ENCODE measurements at places on chromosomes 5 and 9.

- DNase-seq: no peak
Observed at GRCh38 chr9:116250891-116251290, 97.3 kb downstream of the PAPPA start.

DNA sequence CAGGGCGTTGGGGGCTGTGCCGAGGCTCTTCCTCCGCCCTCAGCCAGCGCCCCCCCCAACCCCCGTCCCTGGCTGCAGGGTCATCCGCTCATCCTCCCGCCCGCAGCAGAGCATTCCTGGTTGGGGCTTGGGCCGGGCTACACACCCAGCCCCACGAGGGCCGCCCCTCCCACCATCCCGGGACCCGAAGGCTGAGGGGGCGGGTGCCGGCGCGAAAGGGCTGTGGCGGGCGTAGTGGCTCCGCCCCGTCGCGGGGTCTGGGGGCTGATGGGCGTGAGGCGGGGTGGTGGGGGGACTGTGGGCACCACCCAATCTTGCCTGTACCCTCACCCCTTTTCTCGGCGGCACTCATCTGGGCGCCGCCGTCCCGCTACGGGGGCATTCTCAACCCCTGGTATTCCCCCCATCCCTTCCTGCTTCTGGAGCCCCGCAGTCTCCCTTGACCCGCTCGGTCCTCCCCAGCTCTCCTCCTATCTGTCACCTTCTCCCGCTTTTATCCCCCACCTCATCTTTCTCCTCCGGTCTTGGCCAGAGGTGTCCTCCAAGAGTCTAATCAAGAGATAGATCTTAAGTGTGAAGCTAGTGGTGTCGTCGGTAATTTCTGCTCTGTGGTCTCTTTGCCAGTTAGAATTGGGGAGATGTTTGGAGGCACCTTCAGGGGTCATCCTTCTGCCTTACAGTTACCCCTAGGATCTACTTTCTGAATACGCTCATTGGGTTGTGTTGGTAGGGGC lies 1.6 kb downstream of the FER start:
- DNase-seq: no peak

GRCh38 chr9:77883846-77884771 lies 147.5 kb downstream of the GNAQ start:
- DNase-seq: peak; percentile 78

GRCh38 chr9:99851500-99851822 lies 29.8 kb downstream of the NR4A3 start:
- DNase-seq: no peak

GRCh38 chr5:81506900-81507588 lies 113.1 kb upstream of the ACOT12 start:
- DNase-seq: peak; percentile 76

GRCh38 chr9:135775911-135776310 lies 73.9 kb downstream of the KCNT1 start:
- no peak for DNase-seq

- DNase-seq: no peak
Observed at GRCh38 chr9:14140096-14140697, 173.7 kb downstream of the NFIB start.

GRCh38 chr5:538271-538771 lies 14.1 kb upstream of the SLC9A3 start:
- no peak for DNase-seq

DNA sequence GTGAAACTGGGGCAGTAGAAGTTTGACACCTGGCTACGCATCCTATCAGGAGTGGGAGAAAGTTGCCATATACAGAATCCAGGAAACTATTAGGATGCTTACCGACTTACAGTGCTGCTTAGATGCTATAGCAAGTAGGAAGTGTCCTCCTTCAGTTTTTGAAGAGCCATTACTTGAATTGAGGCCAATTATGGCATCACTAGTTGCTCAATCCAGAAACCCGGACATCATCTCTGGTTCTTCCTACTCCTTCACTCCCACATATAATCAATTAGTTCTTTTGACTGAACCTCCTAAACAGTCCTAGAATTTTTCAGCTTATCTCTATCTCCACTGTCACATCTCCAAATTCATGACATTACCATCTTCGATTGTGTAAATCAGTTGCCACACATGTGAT lies 41.8 kb upstream of the UGCG start:
- no peak for DNase-seq

DNA sequence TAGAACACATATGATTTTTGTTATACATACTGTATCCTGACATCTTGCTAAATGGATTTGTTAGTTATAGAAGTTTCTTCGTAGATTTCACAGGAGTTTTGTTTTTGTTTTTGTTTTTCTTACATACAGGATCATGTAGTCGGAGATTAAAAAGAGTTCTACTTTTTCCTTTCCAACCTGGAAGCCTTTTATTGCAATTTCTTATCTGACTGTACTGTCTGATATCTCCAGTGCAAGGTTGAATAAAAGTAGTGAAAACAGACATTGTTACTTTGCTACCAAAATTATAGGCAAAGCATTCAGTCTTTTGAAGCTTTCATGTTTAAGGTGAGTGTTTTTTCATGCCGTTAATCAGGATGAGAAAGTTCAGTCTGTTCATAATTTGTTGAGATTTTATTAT lies 117.4 kb upstream of the PRSS3 start:
- no peak for DNase-seq

DNA sequence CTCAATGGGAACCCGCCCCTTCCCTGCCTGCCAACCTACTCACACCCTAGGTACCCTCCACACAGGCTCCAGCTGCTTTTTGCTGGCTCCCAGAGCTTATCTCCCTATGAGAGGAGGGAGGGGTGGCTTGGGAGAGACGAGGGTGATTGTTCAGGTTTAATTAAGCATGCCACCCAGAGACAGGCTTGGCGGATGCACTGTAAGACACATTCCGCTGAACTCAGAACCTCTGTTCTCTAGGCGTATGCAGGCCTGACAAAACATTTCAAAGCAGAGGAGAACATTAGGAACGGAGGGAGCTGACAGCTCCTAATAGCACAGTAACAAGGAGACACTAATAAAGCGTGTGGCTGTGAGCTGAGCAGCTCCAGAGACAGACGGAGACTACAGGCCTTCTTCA lies 80.1 kb downstream of the TRIM32 start:
- no peak for DNase-seq

DNA sequence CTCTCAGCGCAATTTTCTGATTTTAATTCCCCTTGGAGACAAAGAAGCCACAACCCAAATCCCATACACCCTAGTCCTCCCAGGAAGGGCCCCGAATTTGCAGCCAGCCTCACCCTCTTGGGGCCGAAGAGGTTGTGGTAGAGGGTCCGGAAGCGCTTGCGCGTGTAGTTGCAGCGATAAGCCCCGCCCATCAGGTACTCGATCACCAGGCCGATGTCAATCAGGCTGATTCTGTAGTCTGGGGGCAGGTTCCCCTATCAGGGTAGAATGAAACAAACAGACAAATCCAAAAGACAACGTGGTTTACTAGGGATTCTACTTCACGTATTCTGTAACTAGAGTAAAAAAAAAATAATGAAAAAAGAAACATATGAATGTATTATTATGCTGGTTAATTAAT lies 210.6 kb upstream of the KLF9 start:
- DNase-seq: no peak

- no peak for DNase-seq
Observed at GRCh38 chr5:133906303-133906702, 62.1 kb downstream of the C5orf15 start.

DNA sequence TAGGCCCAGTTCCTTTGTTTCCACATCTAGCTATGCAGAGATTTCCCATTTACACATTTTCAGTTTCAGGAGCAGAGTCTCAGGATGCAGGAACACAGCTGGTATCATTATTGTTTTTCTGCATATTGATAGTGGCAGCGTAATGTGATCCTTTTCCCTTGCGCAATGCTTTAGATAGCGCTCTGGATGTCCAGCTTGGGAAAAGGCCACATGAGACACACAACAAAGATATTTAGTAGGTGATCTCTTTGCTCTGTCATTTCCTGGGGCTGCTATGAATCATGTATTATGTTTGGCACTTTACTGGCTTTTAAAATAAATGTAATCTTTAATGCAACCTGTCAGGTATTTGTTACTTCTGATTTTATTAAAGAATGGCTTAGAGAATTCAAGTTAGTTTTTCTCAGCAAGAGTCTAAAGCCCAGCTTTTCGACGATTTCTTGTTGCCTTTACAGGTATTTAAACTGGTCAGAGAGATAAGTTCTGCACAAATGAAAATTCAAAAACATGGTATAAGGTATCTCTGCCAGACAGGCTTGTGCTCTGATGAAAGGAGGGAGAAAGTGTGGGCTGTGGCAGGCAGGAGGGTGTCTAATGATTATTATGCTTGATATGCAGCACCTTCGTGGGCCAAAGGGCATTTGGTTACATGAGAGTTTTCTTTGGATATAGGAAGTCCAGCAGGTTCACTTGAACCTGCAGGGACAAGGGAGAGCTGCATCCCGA lies 42.2 kb downstream of the PTTG1 start:
- DNase-seq: no peak

DNA sequence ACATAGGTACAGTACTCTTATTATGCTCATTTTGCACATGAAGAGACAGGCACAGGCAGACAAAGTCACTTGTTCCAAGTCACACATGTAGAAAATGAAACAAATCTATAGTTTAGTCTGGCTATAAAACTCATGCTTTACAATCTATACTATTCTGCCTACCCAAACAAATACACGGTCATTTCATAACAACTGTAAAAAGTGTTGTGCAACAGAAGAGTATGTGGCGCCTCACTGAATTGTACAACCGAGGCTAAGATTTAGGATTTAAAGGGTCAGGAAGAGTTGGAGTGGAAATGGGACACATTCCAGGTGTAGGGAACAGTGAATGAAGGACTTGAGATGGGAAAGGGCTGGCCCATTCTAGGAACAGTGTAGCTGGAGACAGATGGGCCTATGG lies 82.9 kb upstream of the TRIO start:
- DNase-seq: no peak

GRCh38 chr5:14185326-14186058 lies 42.4 kb downstream of the TRIO start:
- no peak for DNase-seq

DNA sequence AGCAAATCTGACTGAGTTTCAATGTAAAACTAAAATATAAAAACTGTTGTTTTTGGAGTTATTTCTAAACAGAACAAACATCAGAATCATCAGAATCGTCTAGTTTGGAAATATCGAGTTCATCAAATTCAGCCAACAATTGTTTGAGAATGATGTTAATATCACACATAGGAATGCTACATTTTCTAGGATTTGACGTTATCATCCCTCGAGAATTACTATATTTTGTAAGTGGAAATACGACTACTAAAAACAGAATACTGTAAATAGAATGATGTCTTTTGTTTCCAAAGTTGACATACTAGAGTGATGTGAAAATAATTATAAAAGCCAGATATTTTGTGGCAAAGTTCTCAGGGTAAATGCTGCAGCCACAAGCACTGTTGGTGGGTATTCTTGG lies 805.9 kb downstream of the TLE1 start:
- no peak for DNase-seq

DNA sequence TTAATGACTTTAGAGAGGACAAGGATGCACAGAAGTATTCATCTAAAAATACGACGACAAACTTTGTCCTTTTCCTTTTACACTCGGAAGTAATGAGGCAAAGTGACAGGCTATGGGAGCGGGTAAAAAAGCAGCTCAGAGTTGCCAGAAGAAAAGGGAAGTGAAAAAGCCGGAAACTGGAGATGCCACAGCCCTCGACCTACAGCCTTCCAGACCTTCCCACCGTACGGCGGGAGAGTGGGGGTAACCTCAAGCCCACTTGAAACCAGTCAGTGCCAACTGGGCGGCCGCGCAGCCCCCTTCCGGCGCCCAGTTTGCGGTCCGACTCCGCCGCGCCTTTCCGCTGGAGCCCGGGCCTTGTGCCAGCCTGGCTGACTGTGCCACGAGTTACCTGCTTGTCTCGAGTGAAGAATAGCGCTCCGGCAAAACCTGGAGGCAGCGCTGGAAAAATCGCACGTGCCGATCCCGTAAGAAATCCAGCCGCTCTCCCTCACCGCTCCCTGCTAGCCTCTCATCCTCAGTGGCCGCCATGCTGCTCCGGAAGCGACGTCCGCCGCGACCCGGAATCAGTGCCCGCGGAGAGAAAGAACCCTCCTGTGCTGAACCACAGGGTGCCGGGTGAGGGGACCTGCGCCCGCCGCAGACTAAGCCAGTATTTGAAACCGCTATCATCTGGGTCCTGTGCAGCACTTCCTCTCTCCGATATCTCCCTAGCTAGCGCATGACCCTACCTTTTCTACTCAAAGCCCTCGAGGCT lies at the start of gene PGGT1B:
TSS of gene PGGT1B (minus strand) at position 557 of the 757 bp plus-strand sequence. CDS start at position 531, 26 bp downstream.
- peak; percentile 91 for DNase-seq

- peak; percentile 71 for DNase-seq
Observed at GRCh38 chr5:17012289-17012688, 76.2 kb upstream of the MYO10 start.

DNA sequence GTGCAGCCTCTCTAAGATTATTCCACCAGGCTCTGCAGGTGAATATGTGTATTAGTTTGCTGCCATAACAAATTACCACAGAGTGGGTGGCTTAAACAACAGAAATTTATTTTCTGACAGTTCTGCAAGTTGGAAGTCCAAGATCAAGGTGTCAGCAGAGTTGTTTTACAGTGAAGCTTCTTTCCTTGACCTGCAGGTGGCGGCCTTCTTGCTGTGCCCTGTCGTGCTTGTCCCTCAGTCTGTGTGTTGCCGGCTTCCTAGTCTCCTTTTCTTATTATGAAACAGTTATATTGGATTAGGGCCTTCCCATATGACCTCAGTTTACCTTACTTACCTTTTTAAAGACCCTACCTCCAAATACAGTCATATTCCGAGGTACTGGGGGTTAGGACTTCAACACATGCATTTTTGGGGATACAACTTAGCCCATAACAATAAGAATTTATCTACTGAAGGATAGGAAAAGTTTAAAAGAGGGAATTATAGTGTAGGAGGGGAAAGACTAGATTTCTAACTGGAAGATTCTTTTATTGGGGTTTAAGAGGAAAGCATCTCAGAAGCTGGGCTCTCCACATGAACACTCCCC lies 97.4 kb downstream of the OSTF1 start:
- DNase-seq: peak; percentile 79

GRCh38 chr5:133635051-133635450 lies 22.7 kb upstream of the FSTL4 start:
- DNase-seq: no peak

DNA sequence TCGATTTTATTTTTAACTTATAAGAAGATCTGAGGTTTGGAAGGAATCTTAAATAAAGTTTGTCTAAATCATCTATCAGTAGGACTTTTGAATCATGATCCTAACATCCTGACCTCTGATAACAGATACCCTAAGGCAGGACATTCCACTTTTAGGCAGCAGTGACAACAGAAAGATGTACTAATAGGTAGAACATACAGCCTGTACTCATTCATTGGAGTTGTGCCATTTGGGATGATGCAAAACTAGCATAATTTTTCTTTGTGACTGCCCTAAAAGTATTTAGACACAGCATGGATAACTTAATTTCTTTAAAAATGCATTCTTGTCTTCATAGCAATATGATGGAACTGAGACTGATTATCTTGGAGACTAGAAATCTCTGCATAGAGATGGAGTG lies 39.7 kb downstream of the CDC42SE2 start:
- no peak for DNase-seq

Measured in islet precursor cell (in vitro differentiated cells).